ENCODE measurements at places on chromosomes 12 and 14.

DNA sequence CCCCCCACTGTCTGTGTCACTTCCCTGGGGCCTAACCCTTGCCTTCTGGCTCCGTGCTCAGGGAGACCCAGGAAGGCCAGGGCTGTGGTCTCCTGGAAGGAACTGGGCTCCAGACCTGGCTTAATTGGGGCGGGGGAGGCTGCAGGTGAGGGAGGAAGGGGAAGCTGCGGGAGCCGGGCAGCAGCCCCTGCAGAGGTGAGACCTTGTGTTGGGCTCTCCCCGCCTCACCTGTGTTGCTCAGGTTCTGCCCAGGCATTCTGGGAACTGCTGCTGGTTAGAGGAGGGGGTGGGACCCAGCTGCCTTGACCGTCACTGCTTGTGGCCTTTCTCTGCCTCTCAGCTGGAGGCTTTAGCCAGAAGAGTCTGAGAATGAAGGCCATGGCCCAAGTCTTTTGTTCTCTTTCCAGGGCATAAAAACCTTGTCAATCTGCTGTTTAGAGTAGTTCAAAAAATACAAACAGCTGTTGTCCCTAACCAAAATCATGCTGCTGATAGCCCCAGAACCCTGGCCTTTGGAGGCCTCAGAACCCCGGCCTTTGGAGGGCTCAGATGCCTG, 247.6 kb downstream of the CHST11 start:
- no peak for DNase-seq

DNA sequence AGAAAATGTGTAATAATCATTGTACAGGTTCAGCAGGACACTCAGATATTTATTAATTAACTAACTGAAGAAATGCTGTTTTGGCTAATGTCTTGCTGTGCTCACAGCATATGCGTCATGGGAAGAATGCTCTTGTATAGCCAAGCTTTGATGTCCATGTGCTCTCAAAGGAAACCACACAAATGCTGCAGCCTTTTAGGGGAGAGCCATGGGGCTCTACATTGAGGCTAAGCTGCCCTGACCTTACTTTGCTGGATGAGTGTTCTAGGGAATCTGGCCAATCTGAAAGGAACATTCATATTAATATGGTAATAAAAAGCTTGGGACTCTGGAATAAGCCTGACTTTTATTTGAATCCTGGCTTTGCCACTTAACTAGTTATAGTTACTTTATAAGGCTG, 9.5 kb upstream of the CRADD start:
- DNase-seq = no peak

DNA sequence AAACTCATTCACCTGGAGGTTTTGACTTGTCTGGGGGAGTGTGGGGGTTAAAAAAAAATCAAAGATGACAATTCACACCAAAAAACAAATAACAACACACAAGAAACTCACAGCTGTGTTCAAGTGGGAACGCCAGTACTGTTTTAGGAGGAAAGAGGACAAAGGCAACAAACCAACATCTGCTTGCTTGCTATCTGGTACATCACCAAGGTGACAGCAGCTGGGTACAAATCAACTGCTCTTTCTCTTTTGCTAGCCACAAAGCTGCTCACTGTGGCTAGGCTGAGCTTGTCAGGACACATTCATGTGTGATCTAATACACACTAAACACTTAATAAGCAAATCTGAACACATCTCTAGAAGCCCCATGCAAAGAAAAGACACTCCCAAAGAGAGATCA, 128.0 kb upstream of the RAP1B start:
- DNase-seq = peak; percentile 9

DNA sequence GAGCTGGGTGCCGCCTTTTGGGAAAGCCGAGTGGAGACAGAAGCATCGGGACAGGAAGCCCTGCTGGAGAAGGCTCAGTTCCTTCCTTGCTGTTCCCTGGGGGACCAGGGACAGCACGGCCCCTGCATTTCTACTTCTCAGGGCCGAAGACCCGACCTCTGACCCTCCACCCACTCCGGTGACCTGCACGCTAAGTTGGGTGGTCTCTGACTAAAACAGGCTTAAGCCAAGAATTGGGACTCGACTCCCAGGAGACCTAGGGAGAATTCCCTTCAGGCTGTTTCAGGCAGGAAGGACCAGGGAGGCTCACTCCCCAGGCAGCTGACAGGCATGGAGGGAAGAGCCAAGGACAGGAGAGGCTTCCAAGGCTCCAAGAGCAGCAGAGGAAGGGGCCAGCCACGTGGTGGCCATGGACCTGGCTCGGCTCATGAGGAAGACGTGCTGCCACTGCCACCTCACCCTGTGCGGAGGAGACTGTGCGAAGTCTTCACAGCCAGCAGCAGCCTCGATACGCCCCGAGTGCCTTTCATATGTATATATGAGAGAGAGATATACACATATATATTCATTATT, 43.9 kb downstream of the DCAF4 start:
- DNase-seq = no peak

DNA sequence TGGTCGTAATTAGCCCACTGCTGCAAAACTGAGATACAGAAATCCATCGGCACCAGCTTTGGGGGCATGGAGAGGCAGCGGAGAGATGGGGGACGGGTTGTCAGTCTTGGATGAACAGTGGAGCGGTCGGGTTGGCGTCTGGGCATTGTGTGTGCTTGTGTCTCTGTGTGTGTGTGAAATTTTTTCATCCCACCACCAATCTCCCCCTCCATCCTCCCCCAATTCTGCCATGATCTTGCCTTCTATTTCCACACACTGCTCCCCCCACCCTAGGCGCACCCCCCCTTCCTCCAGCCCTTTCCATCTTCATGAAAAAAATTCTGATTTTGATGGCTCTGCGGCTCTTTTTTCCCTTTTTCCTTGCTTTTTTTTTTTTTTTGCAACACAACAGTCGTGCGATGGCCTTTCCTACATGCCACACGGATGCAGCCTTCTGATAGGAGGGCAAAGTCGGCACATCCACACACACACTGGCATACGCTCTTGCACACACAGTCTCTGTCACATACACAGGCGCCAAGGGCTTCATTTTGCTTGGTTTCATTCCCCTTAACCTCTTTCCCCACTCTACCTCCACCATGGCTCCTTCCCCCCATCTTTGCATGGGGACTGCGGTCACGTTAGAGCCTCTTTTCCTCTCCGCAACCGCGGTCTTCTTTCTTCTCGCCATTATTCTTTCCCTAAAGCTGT, 3.3 kb downstream of the NRXN3 start:
- no peak for DNase-seq

DNA sequence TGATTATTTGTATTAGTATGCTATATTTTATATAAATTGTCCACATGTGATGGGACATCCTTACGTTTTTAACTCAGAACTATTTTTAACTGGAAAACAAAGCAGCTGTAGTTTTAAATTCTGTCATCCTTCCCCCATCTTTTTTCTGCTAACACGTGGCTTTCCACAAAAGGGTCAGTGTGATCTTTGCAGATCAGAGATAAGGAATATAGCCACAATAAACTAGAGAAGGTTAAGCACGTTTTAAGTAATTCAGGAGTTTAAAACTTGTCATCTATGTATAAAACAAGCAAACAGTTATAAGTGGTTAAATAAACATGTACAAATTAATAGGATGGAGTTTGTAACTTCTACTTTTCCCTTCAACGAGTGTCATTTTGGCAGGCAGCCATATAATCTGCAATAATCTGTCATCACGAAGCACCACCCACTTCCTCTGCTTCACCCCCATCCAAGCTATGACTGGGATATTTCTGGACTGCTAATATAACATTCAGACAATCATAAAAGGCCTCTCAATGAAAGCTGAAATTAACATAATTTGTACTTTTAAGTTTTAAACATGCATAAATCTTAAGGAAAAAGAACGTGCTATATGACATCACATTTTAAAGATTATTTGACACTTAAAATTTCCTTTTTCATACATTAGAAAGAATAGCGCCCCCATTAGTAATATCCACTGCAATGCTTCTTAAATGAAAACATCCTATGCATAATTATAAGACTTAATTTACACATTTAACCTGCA, 15.3 kb downstream of the TAOK3 start:
- DNase-seq = peak; percentile 93

GRCh38 chr14:72291908-72292688, 359.9 kb downstream of the RGS6 start:
- peak; percentile 71 for DNase-seq

DNA sequence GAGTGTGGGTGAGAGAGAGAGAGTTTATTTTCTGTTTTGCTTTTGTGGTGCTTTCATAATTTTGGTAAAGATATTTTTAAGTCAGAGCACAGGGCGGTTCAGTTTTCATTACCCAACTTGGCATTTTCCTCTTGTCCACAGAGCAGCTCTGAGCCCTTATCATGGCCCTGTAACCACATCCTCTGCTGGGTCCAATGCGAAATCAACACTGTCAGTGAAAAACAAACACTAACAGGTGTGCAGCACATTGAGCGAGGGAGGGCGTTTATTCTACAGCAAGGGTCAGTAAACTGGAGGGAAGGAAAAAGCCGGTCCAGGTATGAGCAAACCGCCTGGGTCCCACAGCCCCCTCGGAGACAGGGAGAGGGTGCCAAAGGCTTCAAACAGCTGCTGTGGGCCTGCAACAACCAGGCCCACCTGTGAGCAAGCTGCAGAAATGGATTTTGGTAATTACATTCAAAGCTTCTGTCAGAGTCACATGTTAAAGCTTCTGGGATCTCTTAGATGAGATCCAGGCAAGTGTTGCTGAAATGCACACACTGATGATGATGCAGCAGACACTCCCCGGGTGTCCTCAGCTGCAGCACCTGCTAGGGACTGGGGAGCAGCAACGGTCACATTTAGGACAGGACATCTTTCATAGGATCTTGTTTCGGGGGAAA, 132.7 kb upstream of the DYRK2 start:
- peak; percentile 31 for DNase-seq

DNA sequence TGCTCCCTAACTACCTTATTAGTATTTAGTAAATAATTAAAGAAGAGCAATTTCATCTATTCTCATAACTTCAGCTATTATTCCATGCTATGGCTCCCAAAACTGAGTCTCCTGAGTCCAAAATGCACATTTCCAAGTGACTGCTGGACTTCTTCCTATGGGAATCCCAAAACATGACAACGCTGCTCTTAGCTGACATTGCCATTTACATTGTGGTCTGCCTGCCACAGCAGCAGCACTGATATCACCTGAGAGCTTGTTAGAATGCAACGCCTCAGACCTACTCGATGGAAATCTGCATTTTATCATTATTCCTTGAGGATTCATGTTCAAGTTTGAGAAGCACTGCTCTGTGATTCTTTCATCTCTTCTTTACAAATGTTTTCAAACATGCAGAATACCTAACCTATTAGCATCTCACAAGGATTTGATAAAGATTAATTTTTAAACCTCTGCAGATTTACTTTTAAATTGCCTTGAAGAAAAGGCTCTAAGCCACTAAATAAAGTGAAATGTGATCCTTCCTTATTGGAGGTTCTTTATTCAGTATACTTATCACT, 77.7 kb downstream of the SEC23A start:
- no peak for DNase-seq

DNA sequence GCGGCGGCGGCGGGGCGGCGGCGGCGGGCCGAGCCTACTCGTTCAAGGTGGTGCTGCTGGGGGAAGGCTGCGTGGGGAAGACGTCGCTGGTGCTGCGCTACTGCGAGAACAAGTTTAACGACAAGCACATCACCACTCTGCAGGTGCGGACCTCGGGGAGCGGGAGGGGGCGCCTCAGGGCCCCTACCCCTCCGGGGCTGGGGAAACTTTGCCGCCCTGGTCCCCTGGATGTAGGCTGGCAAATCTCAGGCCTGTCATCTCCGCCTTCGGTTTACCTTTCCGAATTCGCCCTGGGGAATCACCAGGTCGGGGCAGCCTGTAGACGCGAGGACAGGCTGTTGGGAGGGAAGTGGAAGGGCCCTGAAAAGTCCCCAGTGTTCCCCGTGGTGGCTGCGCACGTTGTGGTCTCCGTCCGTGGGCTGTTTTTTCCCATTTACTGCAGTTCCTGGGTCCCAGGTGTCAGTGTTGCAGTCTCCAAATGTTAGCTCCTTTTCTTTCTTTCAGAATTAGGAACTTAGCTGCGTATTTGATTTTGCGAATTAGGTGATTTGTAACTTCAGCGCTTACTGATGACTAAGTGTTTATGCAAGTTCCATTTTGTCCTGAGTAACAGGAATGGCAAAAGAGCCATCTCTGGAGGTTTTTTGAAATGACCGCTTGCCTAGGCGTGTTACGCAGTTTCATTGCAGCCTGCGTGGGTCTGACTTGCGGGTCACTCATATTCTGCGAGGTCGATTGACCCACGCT, 656 bp downstream of the RAB21 start:
- DNase-seq = peak; percentile 92

DNA sequence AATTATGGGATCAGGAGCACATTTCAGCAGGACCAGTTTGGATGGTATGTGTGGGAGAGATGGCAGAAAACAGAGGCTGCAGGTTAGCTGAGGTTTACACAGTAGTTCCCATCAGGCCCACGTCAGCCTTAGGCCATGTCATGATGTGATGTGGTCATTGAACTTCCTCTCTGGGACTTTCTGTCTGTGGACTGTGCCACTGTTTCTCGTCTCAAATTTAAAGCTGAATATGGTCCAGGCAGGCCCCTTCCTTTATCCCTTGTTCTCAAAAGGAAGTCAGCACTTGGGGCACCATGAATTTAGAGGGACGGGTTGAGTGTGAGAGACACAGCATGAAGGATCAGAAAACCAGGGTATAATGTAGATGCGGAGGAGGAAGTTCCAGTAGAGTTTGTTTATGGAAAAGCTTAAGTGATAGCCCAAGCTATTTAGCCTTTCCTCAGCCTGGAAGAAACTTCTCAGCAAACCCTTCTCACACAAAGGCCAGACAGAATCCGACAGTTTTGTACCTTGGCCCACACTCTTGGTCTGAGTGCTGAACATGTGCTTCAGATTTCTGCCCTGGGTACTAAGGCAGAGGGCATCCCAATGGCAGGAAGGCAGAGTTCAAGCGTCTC, 3.6 kb upstream of the IGFBP6 start:
- DNase-seq = peak; percentile 86
